ENCODE measurements at places on chromosomes 13 and 19.

DNA sequence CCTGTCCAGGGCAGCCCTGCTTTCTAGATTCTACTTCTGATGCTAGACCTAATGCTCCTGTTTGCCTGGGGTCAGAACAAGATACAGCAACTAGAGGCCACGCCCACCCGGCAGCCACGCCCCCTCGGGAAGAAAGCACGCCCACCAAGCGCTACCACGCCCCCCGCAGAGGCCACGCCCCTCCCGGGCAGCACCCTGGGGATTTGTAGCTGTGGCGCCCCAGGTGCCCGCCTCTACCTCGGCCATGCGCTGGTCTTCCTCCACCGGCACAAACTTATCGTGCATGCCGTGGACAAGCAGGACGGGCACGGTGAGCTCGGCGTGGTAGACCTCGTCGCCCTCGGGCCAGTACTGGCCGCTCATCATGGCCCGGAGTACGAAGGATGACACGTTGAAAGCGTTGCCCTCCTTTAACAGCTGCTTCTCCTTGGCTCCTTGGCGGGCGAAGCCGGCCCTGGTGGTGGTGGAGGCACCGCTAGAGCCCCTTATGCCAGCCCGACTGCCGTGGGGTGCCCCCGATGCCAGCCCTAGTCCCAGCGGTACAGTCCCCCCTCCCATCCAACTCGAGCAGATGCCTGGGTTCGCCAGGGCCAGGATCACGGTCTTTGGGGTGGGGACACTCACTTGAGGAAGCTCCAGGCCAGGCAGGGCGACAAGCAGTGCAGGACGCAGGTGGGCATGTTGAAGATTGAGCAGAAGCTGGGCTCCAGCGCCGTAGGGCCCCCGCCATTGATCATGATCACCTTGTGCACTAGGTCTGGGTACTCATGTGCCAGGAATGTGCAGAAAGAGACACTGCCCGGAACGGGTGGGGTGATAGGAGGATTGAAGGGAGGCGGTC lies 9.0 kb downstream of the ABHD8 start:
- no peaks in the 10 kb centered on the region for H3K27me3 ChIP-seq
- H3K4me1 ChIP-seq, result peaks cover 20% of the 10 kb centered on the region
- H3K27ac ChIP-seq, result peak overlapping the region; percentile 57
- peak overlapping the region; percentile 67 for H3K4me3 ChIP-seq
- peaks cover 10% of the 10 kb centered on the region for H3K36me3 ChIP-seq

GRCh38 chr13:57865600-57866294 lies 234.2 kb downstream of the PCDH17 start:
- H3K27ac ChIP-seq, result no peak overlapping the region
- H3K36me3 ChIP-seq, result no peaks in the 10 kb centered on the region
- no peak for DNase-seq
- no peak overlapping the region for H3K4me3 ChIP-seq
- no peaks in the 10 kb centered on the region for H3K4me1 ChIP-seq

DNA sequence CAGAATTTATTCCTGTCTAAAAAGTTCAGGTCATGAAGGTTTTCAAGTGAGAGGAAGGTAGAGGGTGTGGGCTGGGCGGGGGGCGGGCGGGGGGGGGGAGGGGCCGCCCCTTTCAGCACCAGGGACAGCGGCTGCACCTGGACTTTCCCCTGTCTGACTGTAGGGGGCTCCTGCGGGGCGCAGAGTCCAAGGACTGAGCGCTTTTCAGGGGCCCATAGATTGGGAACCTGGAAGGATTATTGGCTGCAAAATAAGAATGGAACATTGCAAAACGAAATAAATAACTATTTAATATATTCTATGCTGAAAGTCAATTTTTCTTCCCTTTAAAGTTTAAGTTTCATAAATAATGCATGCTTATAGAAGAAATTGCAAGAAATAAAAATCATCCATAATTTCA lies 8.9 kb upstream of the CYP4F3 start:
- H3K4me3 ChIP-seq, result no peak overlapping the region
- H3K4me1 ChIP-seq, result no peaks in the 10 kb centered on the region
- no peaks in the 10 kb centered on the region for H3K27me3 ChIP-seq
- no peak for DNase-seq

DNA sequence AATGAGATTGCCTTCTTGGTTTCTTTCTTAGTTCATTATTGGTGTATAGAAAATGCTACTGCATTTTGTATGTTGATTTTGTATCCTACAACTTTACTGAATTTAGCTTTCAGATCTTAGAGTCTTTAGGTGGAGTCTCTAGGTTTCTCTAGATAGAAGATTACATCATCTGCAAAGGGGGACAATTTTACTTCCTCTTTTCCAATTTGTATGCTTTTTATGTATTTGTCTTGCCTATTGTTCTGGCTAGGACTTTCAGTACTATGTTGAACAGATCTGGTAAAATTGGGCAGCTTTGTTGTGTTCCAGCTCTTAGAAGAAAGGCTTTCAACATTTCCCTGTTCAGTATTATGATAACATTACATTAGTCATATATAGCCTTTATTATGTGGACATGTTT lies 101.0 kb upstream of the SPRY2 start:
- no peak overlapping the region for H3K4me3 ChIP-seq
- no peak overlapping the region for H3K27ac ChIP-seq
- no peaks in the 10 kb centered on the region for H3K27me3 ChIP-seq
- no peaks in the 10 kb centered on the region for H3K36me3 ChIP-seq
- no peak for DNase-seq

- H3K4me1 ChIP-seq, result no peaks in the 10 kb centered on the region
- H3K36me3 ChIP-seq, result no peaks in the 10 kb centered on the region
- no peak overlapping the region for H3K27ac ChIP-seq
- H3K4me3 ChIP-seq, result no peak overlapping the region
These were observed 854 bp downstream of the IL12RB1 start for GRCh38 chr19:18085702-18086457.

DNA sequence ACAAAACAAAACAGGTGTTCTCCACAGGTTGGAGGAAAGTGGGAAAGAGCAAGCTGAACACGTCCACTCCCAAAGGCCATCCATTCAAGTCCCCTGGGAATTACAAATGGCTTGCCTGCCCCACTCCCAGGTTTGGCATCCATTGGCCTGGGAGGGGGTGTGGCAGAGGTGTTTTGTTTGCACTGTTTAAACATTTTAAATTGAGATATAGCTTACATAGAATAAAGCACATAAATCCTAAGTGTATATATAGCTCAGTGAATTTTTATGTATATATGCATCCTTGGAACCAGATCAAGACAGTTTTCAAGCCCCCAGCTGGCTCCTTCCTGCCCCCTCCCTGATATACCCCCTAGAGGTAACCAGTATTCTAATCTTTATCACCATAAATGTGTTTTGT lies 12.7 kb downstream of the SLC25A42 start:
- no peak overlapping the region for H3K27ac ChIP-seq
- no peaks in the 10 kb centered on the region for H3K27me3 ChIP-seq
- H3K36me3 ChIP-seq, result no peaks in the 10 kb centered on the region
- DNase-seq, result no peak
- H3K4me3 ChIP-seq, result no peak overlapping the region

GRCh38 chr13:74891610-74892009 lies 590.4 kb downstream of the TBC1D4 start:
- H3K4me1 ChIP-seq, result no peaks in the 10 kb centered on the region
- H3K4me3 ChIP-seq, result no peak overlapping the region
- no peak for DNase-seq
- no peaks in the 10 kb centered on the region for H3K36me3 ChIP-seq
- H3K27ac ChIP-seq, result no peak overlapping the region

GRCh38 chr13:33452873-33453517 lies 167.4 kb upstream of the STARD13 start:
- H3K27me3 ChIP-seq, result no peaks in the 10 kb centered on the region

DNA sequence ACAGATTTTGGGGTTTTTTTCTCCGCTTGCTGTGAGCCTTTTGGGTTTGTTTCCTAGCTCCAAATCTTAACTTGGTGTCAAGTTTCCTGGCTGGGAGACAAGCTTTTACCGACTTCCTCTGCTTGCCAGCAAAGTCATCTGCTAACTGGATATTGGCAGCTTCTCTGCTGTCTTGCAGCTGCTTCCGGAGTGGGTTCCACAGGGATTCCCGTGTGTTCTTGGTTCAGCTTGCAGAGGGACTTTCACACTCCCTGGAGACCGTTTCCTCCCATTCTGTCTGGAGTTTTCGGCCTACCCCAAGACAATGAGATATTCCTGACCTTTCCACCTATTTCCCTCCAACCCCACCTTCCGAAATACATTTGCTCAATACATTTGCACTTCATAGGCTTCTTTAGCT lies 2.2 kb upstream of the COLGALT1 start:
- DNase-seq, result no peak
- no peaks in the 10 kb centered on the region for H3K27me3 ChIP-seq

- peaks cover 3% of the 10 kb centered on the region for H3K27me3 ChIP-seq
- no peak for DNase-seq
- H3K27ac ChIP-seq, result no peak overlapping the region
- H3K36me3 ChIP-seq, result no peaks in the 10 kb centered on the region
- H3K4me3 ChIP-seq, result no peak overlapping the region
These were observed 371.3 kb downstream of the COG6 start for GRCh38 chr13:40026741-40027140.

GRCh38 chr19:29477831-29478577 lies 47.8 kb upstream of the VSTM2B start:
- no peak overlapping the region for H3K27ac ChIP-seq
- no peak for DNase-seq
- H3K36me3 ChIP-seq, result no peaks in the 10 kb centered on the region
- no peaks in the 10 kb centered on the region for H3K4me1 ChIP-seq

- no peak overlapping the region for H3K27ac ChIP-seq
- H3K4me1 ChIP-seq, result no peaks in the 10 kb centered on the region
- H3K27me3 ChIP-seq, result no peaks in the 10 kb centered on the region
- H3K36me3 ChIP-seq, result no peaks in the 10 kb centered on the region
- no peak overlapping the region for H3K4me3 ChIP-seq
These were observed 12.9 kb downstream of the ZSWIM9 start for GRCh38 chr19:48183356-48183755.

DNA sequence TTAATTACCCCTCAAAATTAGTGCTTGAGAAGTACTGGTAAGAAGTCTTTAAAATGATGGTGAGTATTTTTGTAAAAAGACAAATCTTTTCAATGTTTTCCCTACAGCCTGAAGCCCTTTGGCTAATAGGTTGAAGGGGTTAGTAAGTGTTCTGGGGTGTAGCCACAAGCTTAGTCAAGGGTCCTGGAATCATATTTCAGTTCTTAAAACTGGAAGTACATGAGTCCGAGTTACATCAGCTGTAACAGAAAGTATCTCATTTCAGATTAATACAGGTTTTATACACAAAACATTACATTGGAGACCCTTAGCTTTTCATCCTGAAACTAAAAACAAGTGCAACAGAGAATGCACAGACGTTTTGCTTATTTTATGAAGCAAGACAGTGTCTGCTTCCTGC lies 52.7 kb upstream of the TEX29 start:
- no peaks in the 10 kb centered on the region for H3K27me3 ChIP-seq
- H3K4me3 ChIP-seq, result no peak overlapping the region
- no peaks in the 10 kb centered on the region for H3K4me1 ChIP-seq
- DNase-seq, result no peak
- H3K27ac ChIP-seq, result no peak overlapping the region
- H3K36me3 ChIP-seq, result peaks cover 8% of the 10 kb centered on the region

DNA sequence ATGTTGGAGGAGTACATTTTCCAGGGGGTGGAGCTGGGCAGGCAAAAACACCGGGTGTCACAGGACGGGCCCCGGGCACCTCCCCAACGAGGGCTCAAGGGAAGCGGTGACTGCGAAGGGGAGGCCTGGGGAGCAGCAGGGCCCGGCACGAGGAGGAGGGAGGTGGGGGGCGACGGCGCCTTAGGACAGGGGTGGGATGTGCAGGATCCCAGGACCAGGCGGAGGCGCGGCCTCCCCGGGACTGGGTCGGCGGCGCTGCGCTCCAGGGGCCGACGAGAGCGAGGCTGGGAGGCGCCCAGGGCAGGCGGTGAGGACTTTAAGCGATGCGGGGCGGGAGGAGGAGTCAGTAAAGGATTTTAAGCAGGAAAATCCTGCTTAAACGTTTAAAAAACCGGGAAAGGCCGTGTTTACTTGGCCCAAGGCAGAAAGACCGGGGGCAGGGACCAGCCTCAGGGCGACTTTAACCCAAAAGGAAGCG lies 427 bp downstream of the ZNF160 start:
- H3K27me3 ChIP-seq, result no peaks in the 10 kb centered on the region
- H3K4me1 ChIP-seq, result peaks cover 5% of the 10 kb centered on the region
- H3K4me3 ChIP-seq, result peak overlapping the region; percentile 91

- no peaks in the 10 kb centered on the region for H3K27me3 ChIP-seq
- no peaks in the 10 kb centered on the region for H3K36me3 ChIP-seq
- H3K27ac ChIP-seq, result no peak overlapping the region
- no peak overlapping the region for H3K4me3 ChIP-seq
These were observed 835.9 kb downstream of the UQCRFS1 start for GRCh38 chr19:28377077-28377476.

DNA sequence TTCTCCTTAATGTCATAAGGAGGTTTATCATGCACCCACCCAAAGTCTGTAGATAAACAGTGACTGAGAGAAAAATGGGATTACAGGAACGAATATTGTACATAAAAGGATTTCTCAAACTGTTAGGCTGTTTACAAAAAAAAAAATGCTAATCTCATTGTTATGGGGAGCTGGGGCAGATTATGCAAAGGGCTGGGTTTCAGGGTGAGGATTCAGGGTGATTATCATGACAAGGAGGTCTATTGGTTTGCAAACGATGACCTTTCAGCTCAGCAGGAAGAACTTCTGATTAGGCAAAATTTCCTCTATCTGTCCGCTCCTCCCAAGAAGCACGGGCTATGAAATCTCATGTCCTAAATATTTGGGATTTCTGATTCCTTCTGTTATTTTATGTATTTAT lies 41.4 kb downstream of the NLRP12 start:
- no peaks in the 10 kb centered on the region for H3K27me3 ChIP-seq
- no peaks in the 10 kb centered on the region for H3K36me3 ChIP-seq
- H3K27ac ChIP-seq, result no peak overlapping the region
- H3K4me3 ChIP-seq, result no peak overlapping the region
- DNase-seq, result no peak
